ENCODE measurements at places on chromosomes 4 and X. TPM values are rescaled to one million over a fixed set of nuclear protein-coding genes. Genes with fewer than 3 reads are reported as not detected.

GRCh38 chr4:180304321-180304720 lies 1938.9 kb upstream of the TENM3 start:
- no peak for DNase-seq

DNA sequence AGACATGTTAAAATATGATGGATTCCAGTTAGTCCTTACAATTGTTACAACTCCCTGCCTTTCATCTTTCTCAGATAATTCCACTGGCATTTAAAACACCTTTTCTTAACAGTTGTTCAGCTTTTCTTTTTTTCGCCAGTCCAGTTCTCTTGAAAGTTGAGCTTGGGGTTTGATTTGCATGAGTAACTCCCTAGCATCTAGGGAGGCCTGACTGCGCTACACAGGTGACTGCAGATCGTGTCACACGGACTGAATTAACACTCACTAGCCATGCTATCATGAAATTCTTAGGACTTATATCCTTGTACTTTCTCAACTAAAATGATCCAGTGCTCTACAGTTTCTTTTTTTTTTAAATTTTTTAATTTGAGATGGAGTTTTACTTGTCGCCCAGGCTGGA lies 69.8 kb downstream of the ARHGAP24 start:
- no peak for DNase-seq

GRCh38 chrX:130676861-130677260 lies 226.1 kb downstream of the ENOX2 start:
- no peak for DNase-seq

PPM1K gene
- 57.5 TPM for total RNA-seq

DNA sequence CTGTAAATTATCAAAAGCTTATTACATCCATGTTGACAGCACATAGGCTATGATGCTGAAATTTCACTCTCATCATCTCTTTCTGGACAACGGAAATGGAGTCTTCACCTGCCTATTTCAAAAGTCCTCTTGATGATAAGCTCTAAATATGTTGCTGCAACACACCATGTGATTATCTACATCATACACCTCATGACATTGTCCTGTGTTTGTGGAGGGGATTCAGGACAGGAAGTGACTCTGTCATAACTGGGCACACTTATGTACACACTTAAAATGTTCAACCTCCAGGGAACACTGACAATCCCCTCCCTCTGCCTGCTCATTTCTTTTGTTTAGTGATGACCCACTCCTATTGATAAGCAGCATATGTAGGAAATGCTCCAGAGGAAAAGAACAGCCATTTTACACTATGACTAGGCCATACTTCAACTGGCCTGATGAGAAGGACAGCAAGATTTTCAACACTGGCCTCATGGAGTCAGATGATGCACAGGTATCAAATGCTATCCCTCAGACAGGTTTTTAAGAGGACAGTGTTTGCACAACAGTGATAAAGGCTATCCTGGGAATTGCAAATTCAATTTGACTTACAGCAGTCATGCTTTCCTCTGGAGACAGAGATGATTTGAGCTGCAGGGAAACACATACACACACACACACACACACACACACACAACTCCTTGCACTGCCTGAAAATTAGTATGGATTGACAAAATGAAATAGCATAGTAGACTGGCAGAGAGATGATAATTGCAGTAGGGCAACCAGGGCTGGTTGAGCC lies 163.3 kb upstream of the RASGEF1B start:
- DNase-seq, result no peak

- DNase-seq, result no peak
These were observed 223.7 kb upstream of the FAT4 start for GRCh38 chr4:125091101-125091500.

DNA sequence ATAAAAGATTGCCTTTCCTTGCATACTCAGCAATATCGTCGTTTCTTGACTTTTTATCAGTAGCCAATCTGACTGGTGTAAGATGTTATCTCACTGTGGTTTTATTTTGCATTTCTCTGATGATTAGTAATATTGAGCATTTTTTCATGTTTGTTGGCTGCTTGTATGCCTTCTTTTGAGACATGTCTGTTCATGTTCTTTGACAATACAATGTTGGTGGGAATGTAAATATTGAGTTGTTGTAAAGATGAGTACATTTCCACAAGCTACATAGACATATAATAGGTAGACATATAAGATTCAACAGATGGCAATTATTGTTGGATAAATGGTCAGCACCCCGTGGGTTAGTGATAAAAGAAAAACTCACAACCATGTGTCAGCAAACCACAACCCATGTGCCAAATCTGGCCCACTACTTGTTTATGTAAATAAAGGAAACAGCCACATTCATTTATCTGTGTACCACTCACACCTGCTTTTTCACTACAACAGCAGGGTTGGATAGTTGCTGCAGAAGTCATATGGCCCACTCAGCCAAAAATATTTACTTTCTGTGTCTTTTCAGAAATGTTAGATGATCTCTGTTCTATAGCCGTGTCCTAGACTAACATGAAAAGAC lies 153.1 kb upstream of the VCX start:
- DNase-seq, result no peak

MAGEA6 gene
- total RNA-seq, result not detected

GRCh38 chrX:50677789-50678188 lies 136.2 kb downstream of the SHROOM4 start:
- DNase-seq, result no peak

GRCh38 chr4:94551643-94552564 lies 100.2 kb downstream of the PDLIM5 start:
- no peak for DNase-seq

- no peak for DNase-seq
These were observed 99.0 kb upstream of the DUSP21 start for GRCh38 chrX:44744799-44745198.

- peak; percentile 55 for DNase-seq
These were observed 285.0 kb downstream of the SHOX start for GRCh38 chrX:915427-916229.

SORBS2 gene
- total RNA-seq, result not detected

FAT4 gene
- total RNA-seq, result not detected

TMEM255A gene
- not detected for total RNA-seq

RAB33A gene
- 28.2 TPM for total RNA-seq

DCAF12L1 gene
- not detected for total RNA-seq

SOX3 gene
- not detected for total RNA-seq

GRCh38 chr4:145891958-145892357 lies 46.7 kb downstream of the ZNF827 start:
- DNase-seq, result no peak

DNA sequence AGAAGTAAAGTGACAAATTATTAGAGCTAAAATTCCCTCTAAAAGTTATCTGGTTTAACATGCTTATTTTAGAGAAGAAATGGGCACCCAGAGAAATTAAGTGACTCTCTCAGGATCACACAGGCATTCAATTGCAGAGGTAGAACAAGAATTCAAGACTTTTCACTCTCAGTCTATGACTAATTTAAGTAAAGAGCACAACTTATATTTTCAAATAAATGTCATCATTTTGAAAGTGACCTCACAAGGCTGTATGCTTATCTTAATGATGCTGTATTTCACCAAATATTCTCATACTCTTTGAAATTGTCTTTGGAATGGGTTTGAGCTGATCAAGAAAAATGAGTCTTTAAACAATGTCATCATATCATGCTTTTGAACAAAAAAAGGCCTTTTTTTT lies 15.3 kb downstream of the GPR174 start:
- DNase-seq, result no peak

CT83 gene
- total RNA-seq, result not detected

DNA sequence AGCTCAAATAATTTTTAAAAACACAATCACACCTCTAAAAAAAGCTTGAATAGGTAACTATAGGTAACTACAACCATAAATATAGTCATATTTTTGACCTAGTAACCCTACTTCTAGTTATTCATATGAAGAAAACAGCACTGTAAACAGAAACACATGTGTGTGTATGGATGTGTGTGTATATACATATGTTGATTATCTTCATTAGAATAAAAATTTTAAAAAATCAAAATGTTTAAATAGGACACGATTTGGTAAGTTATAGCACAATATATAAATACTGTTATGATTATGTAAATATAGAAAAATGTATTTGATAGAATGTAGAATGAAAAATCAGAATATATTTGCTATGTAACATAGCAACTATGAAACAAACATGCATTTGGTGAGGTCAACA lies 258.1 kb upstream of the GK2 start:
- DNase-seq, result no peak

GRCh38 chr4:27078934-27079455 lies 218.4 kb downstream of the STIM2 start:
- DNase-seq, result no peak

- DNase-seq, result no peak
These were observed 362.0 kb upstream of the BOD1L1 start for GRCh38 chr4:13989501-13989900.

GRCh38 chrX:50818986-50819385 lies 5.0 kb upstream of the SHROOM4 start:
- no peak for DNase-seq

SERTM2 gene
- total RNA-seq, result not detected

ZCCHC18 gene
- total RNA-seq, result 2.6 TPM

DNA sequence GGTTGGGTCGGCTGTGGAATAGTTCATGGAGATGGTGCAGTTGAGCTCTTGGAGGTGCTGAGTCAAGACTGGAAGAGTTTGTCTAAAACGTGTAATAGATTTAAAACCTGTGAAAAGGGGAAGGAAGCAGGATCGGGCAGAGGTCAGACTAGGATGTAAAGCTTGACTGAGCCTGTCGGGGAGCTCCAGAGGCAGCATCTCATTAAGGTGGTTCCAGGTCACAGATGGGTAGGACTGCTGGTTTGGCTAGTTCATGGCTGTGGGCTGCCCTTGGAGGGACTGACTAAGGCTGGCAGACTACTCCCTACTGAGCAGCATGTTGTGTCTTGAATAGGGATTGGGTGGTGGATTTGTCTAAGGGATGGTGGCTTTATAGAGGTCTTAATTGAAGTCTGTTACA lies 28.4 kb upstream of the WDR1 start:
- no peak for DNase-seq

- no peak for DNase-seq
These were observed 151.0 kb downstream of the NHS start for GRCh38 chrX:17525762-17526555.

- DNase-seq, result no peak
These were observed 1.4 kb upstream of the STS start for GRCh38 chrX:7146020-7146702.

SYTL4 gene
- not detected for total RNA-seq

DNA sequence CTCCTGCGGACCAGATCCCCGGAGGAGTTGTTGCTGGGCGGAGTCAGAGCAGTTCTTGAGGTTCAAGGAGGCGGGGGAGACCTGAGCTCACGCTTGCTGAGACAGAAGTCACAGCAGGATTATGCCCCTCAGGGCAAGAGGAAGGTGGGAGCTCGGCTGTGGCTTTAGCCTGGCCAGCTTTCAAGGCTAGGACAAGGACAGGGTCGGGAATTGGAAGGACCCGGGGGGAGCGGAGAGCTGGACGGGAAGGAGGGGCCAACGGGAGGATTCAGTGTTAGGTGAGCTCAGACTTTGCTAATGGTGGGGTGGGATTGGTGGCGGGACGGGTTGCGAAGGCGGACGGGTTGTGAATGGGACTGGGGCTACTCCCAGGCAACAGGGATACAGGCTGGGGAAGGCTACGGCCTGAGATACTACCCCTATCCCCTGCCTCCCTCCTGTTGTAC lies at the start of gene RIBC1:
TSS of gene RIBC1 (plus strand) at position 13 of the 446 bp plus-strand sequence. CDS start 3,404 bp downstream, outside the sequence.
- no peak for DNase-seq

DNA sequence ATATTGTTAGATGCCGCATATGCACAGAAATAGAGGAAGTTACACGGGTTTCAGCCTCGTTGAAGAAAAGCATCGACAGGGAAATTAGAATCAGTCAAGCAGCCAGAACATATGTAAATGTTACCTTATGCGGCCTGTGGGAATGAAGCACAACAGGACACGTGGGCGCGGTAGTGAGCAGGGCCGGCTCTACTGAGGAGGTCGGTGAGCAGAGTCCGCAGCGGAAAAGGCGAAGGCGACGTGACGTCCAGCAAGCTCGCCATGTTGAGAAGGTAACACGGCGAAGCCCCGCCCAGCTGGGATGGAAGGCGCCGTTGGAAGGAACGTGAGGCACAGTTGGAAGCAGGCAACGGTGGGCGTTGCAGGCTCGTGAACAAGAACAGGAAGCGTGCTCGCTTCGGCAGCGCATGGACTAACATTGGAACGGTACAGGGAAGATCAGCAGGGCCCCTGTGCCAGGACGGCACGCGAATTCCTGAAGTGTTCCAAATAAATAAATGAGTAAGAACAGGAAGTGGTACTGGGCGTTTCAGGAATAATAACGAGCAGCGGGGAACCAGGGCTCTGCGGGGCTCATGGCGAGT lies 54.6 kb downstream of the MTNR1A start:
- DNase-seq, result no peak

GRCh38 chr4:37602454-37603069 lies 83.6 kb downstream of the RELL1 start:
- DNase-seq, result no peak

DNA sequence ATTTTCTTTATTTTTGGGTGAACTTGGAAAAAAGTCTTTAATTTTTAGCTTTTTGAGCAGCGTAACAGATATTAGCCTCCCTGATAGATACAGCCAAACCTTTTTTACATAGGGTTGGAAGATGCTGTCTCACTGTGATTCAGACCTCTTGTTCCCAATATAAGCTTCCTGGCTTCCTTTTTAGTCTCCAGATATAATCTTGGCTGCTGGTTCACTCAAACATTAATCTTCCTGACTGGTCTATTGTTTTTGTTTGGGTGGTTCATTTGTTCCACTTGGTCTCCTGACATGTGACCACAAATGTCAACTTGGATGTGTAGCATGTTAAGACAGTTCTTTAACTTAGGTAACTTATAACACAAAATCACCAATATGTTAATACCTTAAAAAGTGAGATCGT lies 23.0 kb downstream of the RPA4 start:
- no peak for DNase-seq

DNA sequence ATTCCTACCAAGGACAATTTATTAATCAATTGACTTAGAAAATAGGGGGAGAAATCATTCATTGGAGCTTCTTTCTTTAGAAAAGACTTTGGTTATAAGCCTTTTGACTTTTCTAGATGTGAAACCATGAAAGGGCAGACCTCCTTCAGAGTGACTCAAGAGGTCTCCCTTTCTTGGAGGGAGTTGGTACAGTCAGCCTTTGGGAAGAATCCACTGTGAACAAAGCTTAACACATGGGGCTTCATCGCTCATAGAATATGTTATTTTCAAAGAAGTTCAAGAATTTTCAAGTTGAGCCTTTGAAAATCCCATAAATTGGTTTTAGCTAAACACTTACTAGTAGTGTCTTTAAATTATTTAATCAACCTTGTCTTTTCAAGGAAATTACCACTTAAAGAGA lies 28.0 kb downstream of the RIPPLY1 start:
- DNase-seq, result no peak

GRCh38 chrX:80285131-80285773 lies 135.0 kb upstream of the TENT5D start:
- DNase-seq, result peak; percentile 1

Data from activated CD8-positive, alpha-beta T cell treated with anti-CD3 and anti-CD28 coated beads for 36 hours (primary cell).